LHCN-M2 (cell line): ENCODE measurements at places on chromosomes 6 and 20. TPM values are rescaled to one million over a fixed set of nuclear protein-coding genes. Genes with fewer than 3 reads are reported as not detected.

DNA sequence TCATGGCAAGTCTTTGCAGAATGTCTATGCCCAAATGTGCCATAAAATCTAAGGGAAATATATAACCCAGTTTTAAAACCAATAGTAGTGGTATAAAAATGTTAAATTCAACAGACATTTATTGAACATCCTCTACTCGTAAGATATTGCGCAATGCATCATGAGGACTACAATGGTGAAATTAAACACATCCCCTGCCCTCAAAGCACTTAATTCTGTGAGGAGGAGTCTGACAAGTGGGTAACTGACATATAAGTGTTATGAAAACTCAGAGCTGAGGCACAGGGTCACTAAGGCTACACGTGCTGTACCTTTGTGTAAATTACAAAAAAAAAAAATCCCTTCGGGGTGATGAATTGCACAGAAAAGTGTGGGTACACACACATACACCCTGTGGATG lies 6.2 kb downstream of the PKHD1 start:
- no peak for DNase-seq

DNA sequence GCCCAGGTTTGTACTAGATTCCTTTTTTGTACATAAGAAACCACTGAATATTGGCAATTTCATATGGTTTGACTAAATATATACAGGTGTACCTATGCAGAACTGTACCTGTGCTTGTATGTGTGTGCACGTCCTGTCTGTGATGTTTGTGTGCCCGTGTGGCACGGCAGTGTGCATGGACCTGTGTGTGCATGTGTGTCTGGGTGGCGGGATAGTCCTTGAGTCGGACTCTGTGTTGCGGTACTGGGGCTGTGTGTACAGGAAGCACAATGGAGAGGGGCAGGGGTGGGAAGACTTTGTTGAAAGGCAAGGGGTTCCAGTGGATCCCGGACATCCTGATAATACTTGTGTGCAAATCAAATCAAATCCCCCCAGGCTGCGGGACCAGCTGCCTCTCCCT lies 3.4 kb upstream of the FAM83C start:
- DNase-seq = no peak

DNA sequence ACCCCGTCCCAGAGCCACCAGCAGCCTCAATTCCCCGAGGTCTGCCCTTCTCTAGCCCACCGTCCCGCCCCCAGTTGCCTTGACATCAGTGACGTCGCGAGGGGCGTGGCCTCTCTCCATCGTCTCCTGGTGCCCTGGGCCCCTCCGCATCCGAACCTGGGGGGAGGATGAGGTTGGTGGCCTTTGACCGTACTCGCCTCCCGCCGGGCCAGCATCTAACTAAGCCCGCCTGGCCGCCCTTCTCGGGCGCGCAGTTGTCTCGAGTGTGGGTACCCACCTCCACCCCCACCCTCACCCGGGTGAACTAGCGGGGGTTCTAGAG lies 5.5 kb upstream of the ARMC12 start:
- peak; percentile 94 for DNase-seq

DNA sequence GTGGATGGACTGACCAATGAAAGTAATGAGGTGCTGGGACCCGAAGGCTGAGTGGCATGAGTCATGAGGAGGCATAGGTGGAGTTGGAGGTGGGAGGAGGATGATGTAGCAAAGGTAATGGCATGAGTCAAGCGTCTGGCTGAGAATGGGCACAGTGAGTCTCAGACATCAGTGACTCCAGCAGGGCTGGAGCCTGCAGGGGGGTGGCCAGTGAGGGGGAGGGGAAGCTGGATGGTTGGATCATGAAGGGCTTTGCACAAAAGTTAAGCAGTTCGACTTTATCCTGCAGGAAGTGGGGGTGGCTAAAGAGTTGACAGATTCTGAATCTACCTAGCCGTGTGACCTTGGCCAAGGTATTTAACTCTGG lies 99.0 kb upstream of the IYD start:
- DNase-seq = no peak

GRCh38 chr6:147930745-147931144 lies 411.9 kb upstream of the SASH1 start:
- DNase-seq = no peak

GRCh38 chr6:132934496-132934895 lies 120.1 kb downstream of the RPS12 start:
- peak; percentile 32 for DNase-seq

DNA sequence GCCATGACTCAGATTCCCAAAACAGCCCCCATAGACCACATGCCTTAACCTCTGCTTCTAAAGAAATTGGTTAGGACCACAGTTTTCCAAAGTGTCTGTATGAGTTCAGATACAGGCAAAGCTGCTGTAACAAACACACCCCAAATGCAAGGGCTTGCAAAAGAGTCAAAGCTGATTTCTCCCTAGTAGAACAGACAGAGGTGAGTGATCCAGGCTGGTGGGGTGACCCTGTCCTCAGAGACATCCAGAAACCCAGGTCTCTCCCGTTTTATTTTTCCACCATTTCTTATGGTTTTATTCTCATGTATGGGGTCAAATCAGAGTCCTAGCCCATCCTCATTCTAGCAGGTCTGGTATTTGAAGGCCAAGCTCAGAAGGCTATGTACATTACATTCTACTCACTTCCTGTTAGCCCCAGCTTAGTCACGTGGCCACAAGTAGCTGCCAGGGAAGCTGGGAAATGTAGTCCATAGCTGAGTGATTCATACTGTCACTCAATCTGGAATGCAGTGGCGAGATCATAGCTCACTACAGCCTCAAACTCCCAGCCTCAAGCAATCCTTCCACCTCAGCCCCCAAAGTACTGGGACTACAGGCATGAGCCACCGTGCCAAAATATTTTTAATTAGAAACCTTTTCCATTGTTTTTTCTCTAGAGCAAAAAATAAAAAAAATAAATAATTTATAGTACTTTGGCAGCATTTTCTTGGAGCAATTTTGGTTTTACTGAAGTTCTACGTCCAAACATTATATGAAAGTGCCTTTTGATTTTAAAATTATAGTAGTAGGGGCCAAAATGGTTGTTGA lies 175.2 kb downstream of the ZMYND8 start:
- DNase-seq = peak; percentile 71

GRCh38 chr20:53044296-53044695 lies 72.1 kb downstream of the TSHZ2 start:
- DNase-seq = no peak

GRCh38 chr6:144756469-144756868 lies 471.3 kb downstream of the UTRN start:
- no peak for DNase-seq

DNA sequence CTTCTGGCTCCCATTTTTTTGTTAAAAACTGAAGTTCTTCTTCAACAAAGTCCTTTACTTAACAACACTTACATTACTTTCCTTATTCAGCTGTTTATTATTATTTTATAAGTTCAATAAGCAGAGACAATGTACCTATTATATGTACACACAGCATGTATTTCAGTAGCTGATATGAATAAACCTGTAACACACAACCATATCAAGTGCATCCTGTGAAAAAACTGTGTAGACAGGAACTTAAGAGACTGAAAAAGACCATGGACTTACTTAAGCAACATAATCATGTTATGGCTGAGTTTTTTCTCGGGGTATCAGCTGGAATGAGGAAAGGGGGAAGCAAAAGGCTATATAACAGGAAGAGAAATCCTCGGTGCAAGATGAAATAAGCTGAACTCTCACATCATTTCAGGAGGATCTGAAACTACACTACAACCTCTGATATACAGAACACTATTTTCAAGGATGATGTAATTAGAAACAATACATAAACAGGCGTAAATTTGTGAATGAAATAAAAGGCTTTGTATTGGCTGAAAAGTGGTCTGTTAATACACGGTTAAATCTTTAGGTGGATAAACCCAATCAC lies 70.9 kb downstream of the REV3L start:
- DNase-seq = no peak

GRCh38 chr6:156783958-156784357 lies 6.8 kb downstream of the ARID1B start:
- no peak for DNase-seq

DNA sequence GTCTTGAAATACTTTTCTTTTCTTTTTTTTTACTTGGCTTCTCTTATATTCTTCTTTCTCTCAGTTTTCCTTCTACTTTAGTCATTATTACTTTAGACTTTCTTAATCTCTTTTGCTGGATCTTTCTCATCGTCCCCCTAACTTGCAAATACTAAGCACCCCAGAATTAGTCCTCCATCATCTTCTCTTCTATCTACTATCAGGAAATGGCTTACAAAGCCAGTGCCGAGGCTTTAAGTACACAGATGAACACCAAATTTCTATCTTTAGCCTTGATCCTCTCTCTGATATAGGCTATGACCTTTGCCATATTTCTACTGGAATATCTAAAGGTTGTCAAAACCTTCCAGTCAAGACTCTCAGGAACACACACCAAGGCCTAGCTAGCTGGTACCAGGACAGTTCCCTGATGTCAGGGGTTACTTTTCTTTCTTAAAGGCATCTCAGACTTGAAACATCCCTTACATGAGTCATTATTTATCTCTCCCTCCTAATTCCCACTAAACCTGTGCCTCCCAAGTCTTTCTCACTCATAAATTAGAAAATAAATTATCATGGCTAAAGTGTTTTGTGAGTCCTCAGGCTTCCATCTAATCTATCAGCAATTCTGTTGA lies 278.6 kb upstream of the TCF21 start:
- DNase-seq = peak; percentile 82

- DNase-seq = no peak
Observed at GRCh38 chr6:3125815-3126214, 7.3 kb downstream of the BPHL start.

- DNase-seq = no peak
Observed at GRCh38 chr6:112342511-112342910, 4.6 kb upstream of the RFPL4B start.

- peak; percentile 92 for DNase-seq
Observed at GRCh38 chr6:128569732-128570679, 49.6 kb upstream of the PTPRK start.

DNA sequence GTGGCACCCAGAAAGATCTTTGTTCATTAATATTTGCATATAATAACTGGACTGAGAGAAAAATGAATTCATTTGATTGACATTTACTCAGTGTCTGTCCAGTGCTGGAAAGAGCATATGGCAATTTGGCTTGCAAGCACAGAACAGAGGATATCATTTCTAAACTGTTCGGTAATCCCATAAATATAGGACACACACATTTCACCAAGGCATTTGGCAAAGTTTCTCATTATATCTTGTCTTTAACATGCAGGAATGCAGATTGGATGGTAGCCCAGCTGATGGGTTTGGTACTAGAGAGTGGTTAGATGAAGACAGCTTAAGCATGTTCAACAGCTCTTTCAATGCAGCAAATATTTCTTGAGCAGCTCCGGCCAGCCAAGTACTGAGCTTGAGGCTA lies 259.2 kb downstream of the PRKN start:
- DNase-seq = no peak

DNA sequence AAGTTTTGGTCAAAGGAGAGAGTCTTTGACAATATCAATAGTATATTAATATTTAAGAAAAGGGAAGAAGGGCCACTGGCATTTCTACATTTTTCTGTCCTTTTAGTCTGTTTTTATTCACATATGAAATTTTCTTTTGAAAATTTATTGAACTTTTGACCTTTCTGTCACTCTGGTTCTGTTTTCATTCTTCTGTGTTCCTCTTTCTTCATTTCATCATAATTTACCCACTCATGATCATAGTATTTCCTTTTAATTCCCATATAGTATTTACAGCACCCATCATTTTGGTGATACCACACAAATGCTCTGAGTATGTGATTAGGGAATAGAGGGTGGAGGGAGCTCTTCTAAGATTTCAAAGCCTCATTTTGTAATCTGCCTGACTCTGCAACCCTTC lies 142.8 kb downstream of the GJA1 start:
- no peak for DNase-seq

Gene SLPI
- total RNA-seq = not detected in 2 replicates

Gene TCFL5
- 13.8 and 15.6 TPM in 2 replicates for total RNA-seq

Gene CD2AP
- total RNA-seq = 10.4 and 11.8 TPM in 2 replicates

Gene CASS4
- total RNA-seq = 1.2 and 3.8 TPM in 2 replicates

Gene TPBG
- total RNA-seq = 13.0 and 14.9 TPM in 2 replicates

Gene SLC17A9
- total RNA-seq = not detected in 2 replicates

Gene FABP7
- total RNA-seq = not detected in 2 replicates

Gene ZKSCAN3
- 4.1 and 4.9 TPM in 2 replicates for total RNA-seq
